ENCODE measurements at places on chromosomes 12 and 14.
A peak's percentile ranks its signal among the peaks of the same experiment; 100 is the strongest.

GRCh38 chr12:57233357-57234232, 4.1 kb downstream of the SHMT2 start:
- no peak for DNase-seq

DNA sequence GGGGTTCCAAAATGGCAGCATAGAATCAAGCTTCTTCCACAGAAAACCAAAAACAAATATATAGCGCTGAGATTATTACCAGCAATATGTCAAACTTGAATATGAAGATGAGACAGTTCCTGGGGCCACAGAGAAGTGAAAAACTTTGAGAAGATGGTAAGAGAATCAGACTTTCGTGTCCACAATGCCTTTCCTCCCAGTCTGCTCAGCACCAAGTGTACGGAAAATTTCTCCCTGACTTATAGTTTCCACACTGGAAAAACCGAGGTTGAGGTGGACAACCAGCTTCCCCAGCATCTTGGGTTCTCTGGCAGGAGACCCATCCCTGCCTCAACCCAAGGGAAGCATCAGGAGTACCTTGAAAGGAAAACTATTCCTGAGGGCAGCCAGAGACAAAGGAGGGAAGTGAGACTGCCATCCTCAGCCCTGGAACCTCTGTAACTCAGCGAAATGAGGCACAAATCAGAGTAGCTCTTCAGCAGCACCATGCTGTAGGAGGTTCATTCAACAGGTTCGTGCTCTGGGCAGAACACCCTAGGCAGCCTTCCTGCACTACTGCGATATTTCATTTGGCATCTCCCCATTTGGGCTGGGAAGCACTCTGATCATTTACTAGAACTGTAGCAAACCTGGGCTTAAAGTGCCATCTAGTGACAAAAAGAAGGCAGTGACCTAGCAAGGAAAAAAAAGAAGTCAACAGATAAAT, 52.4 kb upstream of the CAPRIN2 start:
- DNase-seq = peak; percentile 86

- no peak for DNase-seq
These were observed 118.3 kb downstream of the LRIG3 start for GRCh38 chr12:58801986-58802385.

GRCh38 chr14:89277203-89277602, 139.8 kb downstream of the FOXN3 start:
- no peak for DNase-seq

GRCh38 chr12:107320033-107320928, 226.9 kb upstream of the CRY1 start:
- no peak for DNase-seq

- DNase-seq = peak; percentile 15
These were observed 9.5 kb upstream of the CDKN3 start for GRCh38 chr14:54387328-54387727.

DNA sequence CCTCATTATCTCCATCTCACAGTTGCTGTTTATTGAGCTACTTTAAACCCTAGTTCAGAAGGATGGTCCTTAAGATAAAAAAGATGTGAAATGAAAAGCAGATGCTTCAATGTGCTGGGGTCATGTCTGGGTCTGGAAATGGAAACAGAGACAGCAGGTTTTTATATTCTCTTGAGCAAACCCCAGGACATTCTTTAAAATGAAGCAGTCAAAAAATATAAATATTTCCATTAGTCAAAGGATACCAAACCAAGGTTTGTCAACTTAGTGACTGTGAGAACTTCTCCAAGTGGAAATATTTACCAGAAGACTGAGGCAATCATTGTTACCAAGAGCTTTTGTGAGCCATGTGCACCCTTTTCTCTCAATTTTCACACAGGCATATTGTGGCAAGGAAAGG, 102.5 kb upstream of the DIO2 start:
- no peak for DNase-seq

DNA sequence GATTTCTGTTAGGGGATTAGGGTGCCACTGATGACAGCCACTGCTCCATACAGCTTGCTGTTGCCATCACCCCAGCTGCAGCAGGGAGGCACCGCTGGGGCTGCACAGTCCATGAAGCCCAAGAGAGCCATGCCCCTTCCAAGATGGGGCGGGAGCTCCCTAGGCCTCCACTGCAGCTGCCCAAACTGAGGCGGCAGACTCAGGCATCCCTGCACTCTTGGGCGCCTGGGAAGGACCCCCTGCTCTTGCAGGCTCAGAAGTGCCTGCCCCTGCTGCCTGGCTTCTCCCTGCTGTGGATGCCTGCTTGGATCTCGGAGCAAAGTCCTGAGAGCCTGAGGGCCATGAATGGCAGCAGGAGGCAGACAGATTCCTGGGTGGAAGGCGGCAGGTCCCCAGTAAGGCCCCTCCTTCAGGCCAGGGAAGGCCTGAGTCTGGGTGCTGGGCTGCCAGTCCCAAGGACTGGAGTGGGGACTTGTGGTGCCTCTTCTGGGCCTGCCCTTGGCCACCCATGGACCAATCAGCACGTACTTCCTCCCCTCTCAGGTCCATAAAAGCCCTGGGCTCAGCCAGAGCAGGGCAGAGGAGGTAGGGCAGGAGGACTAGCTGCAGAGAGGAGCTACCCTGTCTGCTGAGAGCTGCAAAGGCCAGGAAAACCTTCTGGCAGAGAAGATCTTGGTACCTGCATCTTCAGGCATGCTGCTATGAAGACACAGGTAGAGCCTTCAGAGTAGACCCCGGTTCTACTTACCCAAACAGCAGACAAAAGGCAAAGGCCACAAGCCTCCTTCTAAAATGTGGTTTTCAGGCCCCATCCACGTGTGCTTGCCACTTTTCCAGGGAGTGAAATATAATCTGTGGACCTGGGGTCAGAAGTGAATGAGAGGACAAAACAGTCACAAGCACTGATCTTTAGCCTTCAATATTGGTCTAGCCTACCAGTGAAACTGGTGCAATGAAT, 30.0 kb upstream of the STK38L start:
- DNase-seq = no peak

- no peak for DNase-seq
These were observed 68.2 kb downstream of the DDX51 start for GRCh38 chr12:132075714-132076553.

DNA sequence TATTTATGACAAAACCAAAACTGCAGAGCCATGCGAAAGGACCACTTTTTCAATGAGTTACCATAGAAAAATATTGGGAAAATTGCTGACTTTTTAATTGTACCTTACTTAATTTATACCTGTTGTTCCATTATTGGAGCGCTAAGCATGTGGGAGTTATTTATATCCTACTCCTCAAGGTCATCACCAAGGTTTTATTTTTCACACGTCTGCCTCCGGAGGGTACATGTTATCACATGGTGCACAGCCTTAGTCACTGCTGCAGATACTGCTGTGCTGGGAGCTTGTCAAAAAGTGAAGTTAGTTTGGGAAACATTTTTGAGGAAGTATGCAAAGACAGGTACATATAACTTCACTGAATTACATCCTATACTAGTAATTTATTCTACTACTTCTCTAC, 1444.3 kb downstream of the AACS start:
- DNase-seq = no peak

GRCh38 chr12:79322905-79323304, 367.9 kb downstream of the PAWR start:
- DNase-seq = no peak

DNA sequence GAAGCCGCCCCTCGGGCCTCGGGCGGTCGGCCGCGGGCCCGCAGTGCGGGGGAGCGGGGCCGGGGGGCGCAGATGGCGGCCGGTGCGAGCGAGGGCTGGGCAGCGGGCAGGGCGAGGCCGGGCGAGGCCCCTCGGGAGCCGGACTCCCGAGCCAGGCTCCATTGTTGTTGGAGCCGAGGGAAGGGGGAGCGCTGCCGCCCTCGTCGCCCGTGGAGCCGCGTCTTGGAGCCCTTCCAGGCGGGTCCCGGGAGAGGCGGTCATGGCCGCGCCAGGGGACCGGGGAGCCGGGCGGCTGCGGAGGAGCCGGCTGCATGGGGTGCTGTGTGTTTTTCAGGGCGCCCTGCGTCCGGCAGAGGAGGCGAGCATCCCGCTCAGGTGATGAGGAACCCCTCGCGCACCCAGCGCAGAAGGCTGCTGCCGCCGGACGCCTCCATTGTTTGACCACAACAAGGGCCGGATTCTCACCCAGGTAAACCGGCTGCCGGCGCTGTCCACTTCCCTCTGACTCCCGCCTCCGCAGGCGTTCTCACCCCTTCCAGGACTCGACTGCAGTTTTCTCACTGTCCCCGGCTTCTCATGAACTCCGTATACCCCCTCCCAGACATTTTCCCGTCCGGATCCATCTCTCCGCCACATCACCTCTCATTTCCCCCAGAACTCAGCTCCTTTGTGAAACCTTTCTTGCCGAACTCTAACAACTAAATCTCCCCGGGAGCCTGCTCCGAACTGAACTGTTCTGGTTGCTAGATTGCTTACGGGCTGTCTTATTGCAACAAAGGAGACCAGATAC, 732 bp downstream of the ZNF664 start:
- peak; percentile 58 for DNase-seq

GRCh38 chr12:45205165-45205825, 10.6 kb upstream of the ANO6 start:
- no peak for DNase-seq

GRCh38 chr14:23056145-23056955, 970 bp downstream of the CDH24 start:
- peak; percentile 82 for DNase-seq

DNA sequence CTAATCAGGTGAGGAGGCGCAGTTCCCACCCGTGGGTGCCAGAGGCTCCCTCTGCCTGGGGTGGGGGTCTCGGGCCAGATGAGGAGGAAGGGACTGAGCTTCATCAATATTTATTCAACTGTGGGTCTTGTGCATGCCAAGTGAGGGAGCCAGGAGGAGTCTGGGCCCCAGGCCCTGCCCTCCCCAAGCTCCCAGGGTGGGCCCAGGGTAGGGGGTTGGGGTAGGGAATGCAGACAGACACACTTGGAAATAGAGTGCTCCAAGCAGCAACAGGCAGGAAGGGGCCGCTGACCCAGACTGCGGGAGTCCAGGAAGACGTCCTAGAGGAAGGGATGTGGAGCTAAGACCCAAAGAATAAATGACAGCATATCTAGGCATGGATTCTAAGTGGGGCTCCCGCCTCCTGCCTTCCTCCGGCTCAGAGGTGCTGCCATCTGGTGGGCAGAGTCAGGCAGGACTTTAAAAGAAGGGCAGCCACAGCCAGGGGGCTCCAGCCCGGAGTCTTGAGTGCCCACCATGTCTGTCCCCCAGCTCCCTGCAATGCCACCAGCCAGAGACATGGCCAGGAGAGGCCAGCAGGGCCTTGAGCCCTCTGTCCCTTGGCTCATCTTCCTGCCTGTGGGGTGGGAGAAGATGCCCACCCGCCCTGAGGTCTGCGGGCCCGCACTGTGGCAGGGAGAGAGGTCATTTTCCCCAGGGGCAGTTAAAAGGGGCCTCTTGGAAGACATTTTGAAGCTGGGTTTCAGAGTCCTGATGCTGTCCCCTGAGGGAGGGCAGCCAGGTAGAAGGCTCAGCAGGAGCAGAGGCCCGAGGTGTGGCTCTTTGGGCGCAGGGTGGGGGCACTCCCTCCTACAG, 70.1 kb downstream of the PHETA1 start:
- peak; percentile 52 for DNase-seq

- no peak for DNase-seq
These were observed 128.8 kb downstream of the NDUFA12 start for GRCh38 chr12:94874518-94875302.

DNA sequence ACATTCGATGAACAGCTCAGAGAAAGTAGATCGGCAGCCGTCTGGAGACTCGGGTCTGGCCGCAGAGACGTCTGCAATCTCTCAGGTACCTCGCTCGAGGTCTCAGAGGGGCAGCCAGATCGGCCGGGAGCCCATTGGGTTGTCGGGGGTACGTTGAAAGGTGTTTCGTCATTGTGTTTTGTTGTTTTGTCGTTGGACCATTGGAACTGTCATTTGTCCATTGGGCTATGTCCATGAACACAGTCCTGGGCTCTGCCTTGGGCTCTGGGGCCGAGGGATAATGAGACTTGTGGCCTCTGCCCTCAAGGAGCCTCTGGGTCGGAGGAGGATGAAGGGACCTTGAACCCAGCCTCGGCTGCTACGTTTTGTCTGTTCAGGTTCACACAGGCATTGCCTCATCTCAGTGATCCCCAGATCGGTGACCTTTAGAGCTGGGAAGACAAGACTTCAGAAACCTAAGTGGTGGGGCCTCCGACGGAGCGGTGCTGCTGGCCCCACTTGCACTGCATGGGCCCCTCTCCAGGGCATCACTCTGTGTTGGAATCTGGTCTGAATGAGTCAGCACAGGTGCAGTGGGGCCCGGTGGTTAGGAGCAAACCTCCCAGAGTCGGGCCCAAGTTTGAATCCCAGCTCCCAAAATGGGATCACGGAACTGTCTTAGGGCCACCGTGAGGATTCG, 23.6 kb upstream of the MLXIP start:
- DNase-seq = no peak

DNA sequence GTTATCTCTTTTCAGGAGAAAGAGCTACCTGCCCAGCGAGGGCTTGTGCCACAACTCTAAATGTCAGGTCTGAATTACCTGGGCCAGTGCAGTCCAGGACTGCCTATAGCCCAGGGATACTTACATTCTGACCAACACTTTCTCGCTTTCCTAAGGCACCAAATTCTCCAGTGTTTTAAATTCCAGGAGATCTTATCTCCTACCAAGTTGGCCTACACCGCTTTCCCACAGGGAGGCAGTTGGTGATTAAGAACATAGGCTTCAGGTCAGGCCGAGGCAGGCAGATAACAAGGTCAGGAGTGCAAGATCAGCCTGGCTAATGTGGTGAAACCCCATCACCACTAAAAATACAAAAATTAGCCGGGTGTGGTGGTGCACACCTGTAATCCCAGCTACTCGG, 41.1 kb downstream of the RPS29 start:
- DNase-seq = no peak

GRCh38 chr12:84912198-84913128, at the start of gene SLC6A15:
Gene SLC6A15, minus strand, starts transcription at chr12:84912799. Its CDS starts 20,679 bp downstream, at chr12:84892120.
- no peak for DNase-seq

DNA sequence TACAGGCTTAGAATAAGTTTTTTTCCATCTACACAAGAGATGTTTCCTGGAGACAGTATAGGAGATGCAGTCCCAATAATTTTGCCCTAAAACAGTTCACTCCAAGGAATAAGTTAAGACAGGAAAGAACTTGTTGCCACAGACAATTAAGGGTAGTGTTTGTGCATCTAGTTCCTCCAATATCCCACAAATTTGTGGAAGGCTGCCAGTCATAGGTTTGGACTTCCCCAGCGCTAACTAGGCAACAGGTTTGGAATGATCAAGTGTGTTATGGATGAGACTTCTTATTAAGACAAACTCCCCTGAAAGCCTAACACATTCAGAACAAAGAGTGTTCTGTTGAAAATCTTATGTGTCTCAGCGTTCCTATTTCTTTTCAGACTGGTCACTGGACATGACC, 611.0 kb downstream of the CCER1 start:
- DNase-seq = no peak

DNA sequence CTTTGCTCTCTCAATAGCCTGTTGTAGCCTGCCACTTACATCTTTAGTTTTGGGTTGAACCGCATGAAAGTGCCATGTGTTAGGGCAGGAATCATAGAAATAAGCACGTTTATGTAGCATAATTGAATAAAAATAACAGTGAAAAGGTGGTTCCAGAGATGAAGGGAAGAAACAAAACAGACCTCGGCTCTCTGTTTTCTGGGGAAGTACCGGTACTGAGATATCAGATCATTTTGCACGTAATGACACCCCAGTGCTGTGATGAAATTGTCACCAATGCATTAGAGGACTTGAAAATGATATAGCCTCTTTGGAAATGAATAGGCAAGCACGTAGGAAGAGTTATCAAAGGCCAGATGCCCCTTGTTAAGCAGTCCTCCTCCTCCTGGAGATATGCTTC, 42.5 kb upstream of the DLK1 start:
- no peak for DNase-seq

GRCh38 chr12:90455756-90456155, 499.2 kb downstream of the CCER1 start:
- DNase-seq = no peak

GRCh38 chr14:89408907-89409700, 7.9 kb downstream of the FOXN3 start:
- no peak for DNase-seq

- DNase-seq = peak; percentile 85
These were observed 576 bp downstream of the ERP29 start for GRCh38 chr12:112013601-112014402.

Measured in HT-29 (cell line).